Stimulated activated CD4-positive, alpha-beta T cell treated with anti-CD3 and anti-CD28 coated beads, Interleukin-15, amount 100 ng/mL, for 24 hours (primary cell): ENCODE measurements at places on chromosomes 13 and 19.

GRCh38 chr13:25468325-25469168, 96.8 kb downstream of the ATP8A2 start:
- DNase-seq, result peak; percentile 52

- DNase-seq, result no peak
Measured at GRCh38 chr13:91135968-91136367, 211.5 kb upstream of the MIR17HG start.

- no peak for DNase-seq
Measured at GRCh38 chr19:32773126-32773525, 53.6 kb downstream of the TDRD12 start.

DNA sequence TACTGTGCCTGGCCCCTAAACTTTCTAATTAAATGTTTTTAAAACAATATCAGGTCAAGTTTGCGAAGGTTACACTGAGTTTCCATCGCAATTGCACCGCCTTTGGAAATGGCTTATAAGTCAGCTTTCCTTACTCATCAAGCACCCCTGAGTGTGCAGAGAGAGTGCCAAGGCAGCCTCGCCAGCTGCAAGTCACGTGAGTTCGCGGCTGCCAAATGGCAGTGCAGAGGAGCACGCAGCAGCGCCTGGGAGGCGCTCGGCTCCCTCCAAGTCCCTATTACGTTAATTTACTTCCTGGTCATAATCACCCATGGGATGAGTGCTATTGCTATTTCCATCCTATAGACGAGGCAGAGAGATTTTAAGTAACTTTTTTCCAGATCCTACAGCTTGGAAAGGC, 319.6 kb downstream of the TEX29 start:
- no peak for DNase-seq

- DNase-seq, result no peak
Measured at GRCh38 chr19:30170081-30170480, 202.1 kb upstream of the ZNF536 start.

DNA sequence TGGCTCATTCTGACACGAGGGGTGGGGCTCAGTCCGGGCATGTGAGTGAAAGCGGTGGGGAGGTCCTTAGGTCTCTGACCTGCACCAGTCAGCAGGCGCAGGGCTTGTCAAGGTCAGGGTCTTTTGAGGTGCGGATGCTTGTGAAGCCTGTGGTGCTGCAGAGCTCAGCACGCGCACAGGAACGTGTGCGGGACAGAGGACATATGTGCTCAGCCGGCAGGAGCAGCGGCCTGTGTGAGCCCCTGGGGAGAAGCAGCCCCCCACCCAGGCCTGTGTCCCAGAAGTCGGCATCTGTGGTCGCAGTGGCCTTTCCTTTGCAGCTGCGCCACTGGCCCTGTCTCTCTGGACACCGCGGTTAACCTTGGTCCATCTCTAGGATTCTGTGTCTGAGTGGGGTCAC, 30.9 kb downstream of the ATP4B start:
- no peak for DNase-seq

- DNase-seq, result no peak
Measured at GRCh38 chr13:98984118-98984517, 6.3 kb upstream of the DOCK9 start.

- DNase-seq, result no peak
Measured at GRCh38 chr13:110430391-110431336, 123.6 kb downstream of the COL4A2 start.

DNA sequence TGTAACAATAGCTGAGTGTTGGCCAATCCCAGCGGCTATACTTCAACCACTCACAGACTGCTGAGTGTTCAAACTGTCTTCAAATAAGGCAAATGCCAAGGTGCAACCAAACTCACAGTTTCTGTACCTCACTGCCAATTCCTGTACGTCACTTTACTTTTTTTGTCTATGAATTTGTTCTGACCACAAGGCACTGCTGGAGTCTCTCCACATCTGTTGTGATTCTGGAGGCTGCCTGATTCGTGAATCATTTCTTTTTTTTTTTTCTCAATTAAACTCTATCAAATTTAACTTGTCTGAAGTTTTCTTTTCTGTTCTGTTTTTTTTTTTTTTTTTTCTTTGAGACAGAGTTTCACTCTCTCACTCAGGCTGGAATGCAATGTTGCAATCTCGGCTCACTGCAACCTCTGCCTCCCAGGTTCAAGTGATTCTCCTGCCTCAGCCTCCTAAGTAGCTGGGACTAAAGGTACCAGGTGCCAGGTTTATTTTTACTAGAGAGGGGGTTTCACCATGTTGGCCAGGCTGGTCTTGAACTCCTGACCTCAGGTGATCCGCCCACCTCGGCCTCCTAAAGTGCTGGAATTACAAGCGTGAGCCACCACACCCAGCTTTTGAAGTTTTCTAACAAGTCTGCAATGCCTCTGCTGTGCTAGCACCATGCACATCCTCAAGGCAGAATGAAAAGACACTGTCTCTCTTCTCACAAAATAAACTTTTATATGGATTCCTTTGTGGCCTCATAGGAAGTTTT, 401.7 kb downstream of the IRS2 start:
- DNase-seq, result no peak

- DNase-seq, result no peak
Measured at GRCh38 chr19:45215391-45216191, 29.6 kb downstream of the EXOC3L2 start.

DNA sequence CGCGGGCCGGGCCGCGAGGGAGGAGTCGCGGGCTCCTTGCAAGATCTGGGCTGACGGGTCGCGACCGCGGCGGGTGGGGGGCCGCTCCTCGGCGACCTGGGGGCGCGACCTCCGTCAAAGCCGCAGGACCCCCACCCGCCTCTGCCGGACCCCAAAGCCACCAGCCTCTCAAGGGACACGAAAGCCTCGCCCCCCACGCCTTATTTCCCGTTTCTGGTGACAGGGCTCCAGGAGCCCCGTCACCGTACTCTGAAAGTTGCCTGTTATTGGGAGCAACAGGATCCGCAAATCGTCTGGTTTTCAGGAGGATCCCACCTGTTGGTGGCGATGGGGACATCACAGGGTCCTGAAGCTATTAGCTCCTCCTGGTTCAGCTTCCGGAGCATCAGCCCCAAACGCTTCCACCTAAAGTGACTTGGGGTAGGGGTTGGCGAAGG, 530 bp downstream of the MAU2 start:
- DNase-seq, result no peak

GRCh38 chr13:73618275-73618865, 515.8 kb downstream of the KLF12 start:
- DNase-seq, result no peak

GRCh38 chr13:114063545-114064449, 68.6 kb downstream of the RASA3 start:
- peak; percentile 66 for DNase-seq

DNA sequence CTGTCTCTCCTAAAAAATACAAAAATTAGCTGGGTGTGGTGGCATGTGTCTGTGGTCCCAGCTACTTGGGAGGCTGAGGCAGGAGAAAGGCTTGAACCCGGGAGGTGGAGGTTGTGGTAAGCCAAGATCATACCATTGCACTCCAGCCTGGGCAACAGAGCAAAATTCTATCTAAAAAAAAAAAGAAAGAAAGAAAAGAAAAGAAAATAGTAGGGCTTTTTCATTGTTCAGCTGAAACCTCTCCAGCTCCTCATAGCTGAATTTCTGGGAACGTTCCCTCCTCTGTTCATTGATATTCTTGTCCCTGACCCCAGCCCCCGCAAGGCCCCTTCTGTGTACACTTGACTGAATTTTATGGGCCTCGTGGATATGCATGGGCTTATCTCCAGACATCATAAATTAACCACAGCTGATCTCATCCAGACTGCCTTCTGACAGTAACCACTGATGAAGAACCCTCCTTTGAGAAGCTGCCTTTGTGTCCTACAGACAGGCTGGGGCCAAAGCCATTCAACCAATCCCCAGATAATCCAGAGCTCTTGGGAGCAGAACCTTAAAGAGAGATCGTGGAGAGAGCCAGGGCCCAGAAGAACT, at the start of gene ELSPBP1:
Gene ELSPBP1 (plus strand): TSS at position 424 of the 594 bp plus-strand sequence. CDS start 14,036 bp downstream, outside the sequence.
- DNase-seq, result no peak

- no peak for DNase-seq
Measured at GRCh38 chr13:26557051-26557392, 461 bp upstream of the WASF3 start.

- no peak for DNase-seq
Measured at GRCh38 chr13:110312339-110313031, 5.4 kb downstream of the COL4A2 start.

DNA sequence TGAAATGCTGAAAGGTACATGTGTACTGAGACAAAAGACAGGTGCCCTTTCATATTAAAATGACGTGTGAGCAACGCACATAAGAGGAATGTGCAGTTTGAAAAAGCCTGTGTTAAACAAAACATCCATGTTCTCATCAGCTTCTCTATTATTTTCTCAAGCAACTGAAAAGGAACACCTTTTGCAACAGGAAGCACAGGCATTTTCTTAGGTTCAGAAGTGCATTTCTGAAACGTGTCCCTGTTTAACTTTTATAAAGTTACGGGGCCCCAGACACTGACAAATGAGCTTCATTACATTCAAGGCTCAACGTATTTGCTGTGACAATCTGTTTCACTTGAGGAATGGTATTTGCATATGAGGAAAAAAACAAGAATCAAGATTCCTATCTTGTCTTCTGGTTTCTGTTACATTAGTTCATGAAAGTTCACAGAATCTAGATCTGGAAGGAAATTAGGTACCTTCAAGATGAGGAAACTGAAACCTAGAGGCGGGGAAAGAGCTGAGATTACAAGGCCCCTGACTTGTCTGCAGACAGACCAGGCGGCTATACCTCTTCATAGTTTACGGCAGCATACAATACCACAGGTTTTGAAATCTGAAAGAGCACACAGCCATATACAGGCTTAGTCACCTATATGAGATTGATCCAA, 431.7 kb downstream of the KLF12 start:
- DNase-seq, result peak; percentile 50

- no peak for DNase-seq
Measured at GRCh38 chr13:67303661-67304333, 73.7 kb upstream of the PCDH9 start.

DNA sequence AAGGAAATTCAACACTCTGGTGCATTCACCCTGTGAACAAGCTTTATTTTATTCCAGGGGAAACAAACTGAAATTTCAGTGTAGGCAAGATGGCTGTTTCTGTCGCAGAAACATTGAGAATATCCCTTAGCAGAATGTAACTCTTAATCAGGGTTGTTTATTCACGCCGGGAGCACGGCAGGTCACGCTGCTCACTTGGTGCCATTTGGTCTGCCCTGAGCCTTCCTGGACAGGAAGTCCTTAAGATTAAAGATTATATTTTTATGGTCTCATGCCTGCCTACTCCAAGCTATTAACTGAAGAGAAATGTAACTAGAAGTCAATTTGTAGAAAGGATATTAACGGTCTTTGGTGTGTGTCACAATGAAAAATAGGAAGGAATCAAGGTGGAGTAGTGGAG, 185.3 kb upstream of the ARGLU1 start:
- no peak for DNase-seq

DNA sequence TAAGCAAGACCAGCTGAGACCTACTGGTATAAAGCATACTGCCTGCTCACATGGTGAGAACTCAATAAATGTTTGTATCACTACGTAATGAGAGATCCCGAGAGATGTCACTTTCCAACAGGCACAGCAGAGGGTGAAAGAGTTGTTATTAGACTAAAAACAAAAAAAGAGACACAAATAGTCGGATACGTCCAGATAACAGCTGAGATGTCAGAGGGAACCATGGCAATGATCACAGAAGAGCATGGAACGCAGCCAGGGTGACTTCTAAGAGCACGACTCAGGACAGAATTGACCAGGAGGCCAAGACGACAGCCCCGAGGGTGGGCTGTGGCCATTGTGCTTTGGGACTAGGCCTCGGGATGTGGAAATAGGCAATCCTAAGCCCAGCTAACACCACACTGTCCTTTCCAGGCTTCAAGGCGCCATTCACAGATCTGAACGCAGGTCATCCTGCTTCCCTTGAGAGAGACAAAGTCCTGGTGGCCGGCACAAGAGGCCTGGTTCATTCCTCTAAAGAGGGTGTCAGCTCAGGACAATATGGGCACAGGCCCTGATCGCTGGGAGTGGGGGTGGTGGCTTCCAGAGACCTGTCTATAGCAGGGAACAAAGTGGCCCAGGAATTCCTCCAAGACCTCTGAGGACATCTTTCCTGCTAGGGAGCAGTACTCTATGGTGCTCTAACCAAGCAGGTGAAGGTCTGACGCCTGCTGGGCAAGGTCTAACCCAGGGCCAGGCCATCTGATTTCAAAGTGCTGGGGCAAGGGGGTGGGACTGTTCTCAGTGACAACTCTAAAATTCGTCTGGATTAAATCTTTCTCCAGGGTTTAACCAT, 3.2 kb downstream of the SH3GL1 start:
- DNase-seq, result no peak

DNA sequence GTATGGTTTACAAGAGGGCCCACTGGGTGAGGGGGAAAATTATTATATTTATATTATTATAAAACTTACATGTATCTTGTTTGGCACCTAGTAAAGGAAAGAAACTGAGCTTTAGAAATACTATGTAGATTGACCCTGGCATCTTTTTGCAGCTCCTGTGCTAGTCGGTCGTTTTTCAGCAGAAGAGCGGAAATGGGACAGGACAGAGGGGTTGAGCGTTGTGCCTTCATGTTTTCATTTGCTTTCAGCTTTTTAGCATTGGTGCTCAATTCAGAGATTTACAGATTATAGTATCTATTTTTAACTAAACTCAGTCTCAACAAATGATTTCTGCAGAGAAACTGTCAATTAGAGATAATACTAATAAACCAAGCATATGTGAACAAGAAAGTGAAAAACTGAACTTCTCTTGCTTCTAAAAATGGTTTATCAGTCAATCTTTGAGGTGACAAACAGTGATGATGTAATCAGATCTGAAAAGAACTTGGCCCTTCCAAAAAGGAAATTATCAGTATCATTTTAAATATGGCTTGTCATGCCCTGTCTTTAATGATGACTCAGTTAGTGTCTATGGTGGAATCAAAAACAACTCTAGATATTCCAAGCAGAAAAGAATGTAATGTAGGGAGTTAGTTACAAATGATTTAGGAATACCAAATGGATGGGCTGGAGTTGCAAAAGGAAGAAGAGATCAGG, 56.9 kb upstream of the KCTD4 start:
- DNase-seq, result no peak

DNA sequence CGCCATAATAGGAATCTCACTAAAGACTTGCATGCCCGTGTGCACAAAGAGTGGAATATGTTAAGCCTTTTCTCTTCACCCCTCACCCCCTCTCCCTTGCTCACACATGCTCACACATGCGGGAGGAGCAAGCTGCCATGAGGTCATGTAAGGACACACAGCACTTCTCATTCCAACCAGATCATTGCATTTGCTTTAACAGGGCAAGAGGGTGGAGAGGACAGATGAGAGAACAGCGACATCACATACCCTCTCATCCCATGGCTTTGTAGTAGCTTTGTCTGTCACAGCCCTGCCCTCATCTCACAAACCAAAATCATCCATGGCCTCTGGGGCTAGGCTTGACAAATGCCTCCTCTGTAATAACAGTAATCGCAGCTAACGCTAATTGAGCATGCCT, 145.6 kb upstream of the FRY start:
- no peak for DNase-seq
